Vagina (tissue), 2 donors: ENCODE measurements at places on chromosomes 7 and 10. TPM values are rescaled to one million over a fixed set of nuclear protein-coding genes. Genes with fewer than 3 reads are reported as not detected.

Gene ZNF853
- 14.0 TPM for total RNA-seq

GRCh38 chr10:108957681-108958080 is 965.6 kb downstream of the XPNPEP1 start:
- H3K36me3 ChIP-seq, result no peaks in the 10 kb centered on the region
- no peak overlapping the region for H3K4me3 ChIP-seq
- H3K27ac ChIP-seq, result no peak overlapping the region

Gene PPP1R17
- total RNA-seq, result not detected

DNA sequence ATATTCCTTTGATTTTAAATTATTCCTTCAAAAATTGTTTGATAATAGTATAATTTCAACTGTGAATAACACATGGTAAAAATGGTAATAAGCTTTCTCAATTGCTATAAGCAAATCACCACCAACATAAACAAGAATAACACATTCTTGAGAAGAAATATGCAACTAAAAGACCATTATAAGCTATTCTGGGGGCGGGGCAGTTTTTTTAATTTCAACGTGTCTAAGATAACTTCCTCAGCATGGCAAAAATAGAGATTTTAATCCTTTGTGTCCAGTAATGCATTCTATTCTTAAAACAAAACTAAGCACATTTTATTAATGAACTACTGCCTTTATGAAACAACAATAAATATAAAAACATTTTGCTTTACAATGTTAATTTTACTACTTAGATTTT is 1.5 kb downstream of the DNAJC12 start:
- no peak overlapping the region for H3K27ac ChIP-seq
- no peaks in the 10 kb centered on the region for H3K36me3 ChIP-seq
- no peaks in the 10 kb centered on the region for H3K27me3 ChIP-seq
- H3K4me3 ChIP-seq, result no peak overlapping the region

DNA sequence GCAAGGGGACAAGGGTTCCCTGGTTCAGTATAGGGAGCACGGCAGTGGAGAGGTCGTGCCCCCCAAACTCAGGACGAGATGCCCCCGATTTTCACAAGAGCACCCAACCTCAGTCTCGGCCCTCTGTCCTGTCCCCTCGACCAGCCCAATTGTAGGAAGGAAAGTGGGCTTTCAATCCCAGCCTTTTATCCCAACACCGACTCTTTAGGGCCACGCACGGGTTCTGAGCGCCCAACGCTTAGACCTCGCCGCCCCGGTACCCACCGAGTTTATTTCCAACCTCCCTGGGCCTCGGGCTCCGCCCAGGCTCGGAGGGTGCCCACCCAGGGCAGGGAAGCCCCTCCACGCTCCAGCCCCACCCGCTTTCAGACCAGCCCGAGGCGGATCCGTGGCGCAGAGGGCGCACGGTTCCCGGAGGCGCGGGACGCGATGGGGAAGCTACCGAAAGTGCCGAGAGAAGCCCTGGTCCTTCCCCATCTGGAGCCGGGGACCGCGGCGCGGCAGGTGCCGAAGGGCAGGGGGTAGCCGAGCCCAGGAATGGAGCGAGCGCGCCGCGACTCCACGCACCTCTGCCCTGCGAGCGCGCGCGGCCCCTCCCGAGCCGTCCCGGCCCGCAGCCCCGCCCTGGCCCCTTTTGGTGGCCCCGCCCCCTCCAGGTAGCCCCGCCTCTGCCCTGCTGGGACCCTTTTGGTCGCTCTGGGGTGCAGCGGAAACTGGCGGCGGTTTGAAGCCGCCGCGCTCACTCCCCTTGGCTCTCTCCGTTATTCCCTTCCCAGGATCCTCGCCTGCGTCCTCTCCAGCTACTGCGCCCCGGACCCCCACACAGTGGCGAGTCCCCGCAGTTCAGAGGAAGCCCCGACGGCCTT is 20.4 kb downstream of the GRID2IP start:
- peaks cover 14% of the 10 kb centered on the region for H3K27me3 ChIP-seq
- H3K27ac ChIP-seq, result no peak overlapping the region
- peaks cover 16% of the 10 kb centered on the region for H3K4me1 ChIP-seq
- H3K36me3 ChIP-seq, result no peaks in the 10 kb centered on the region

Gene HHEX
- 6.1 TPM for total RNA-seq

GRCh38 chr10:128040096-128040495 is 86.1 kb downstream of the MKI67 start:
- no peak for DNase-seq
- H3K27me3 ChIP-seq, result no peaks in the 10 kb centered on the region
- no peak overlapping the region for H3K27ac ChIP-seq
- H3K36me3 ChIP-seq, result no peaks in the 10 kb centered on the region

DNA sequence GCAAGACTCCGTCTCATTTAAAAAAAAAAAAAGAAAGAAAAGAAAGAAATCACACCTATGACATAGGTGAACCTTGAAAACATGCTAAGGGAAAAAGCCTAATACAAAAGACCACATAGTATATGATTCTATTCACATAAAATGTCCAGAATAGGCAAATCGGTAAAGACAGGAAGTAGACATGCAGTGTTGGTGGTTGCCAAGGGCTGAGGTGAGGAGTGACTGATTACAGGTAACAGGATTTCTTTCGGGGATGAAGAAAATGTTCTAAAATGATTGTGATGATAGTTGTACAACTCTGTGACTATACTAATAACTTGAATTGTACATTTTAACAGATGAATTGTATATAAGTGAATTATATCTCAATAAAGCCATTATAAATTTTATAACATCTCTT is 3.3 kb downstream of the XPNPEP1 start:
- H3K27me3 ChIP-seq, result no peaks in the 10 kb centered on the region
- H3K27ac ChIP-seq, result no peak overlapping the region
- no peak for DNase-seq
- H3K36me3 ChIP-seq, result no peaks in the 10 kb centered on the region
- peaks cover 34% of the 10 kb centered on the region for H3K4me1 ChIP-seq
- H3K4me3 ChIP-seq, result no peak overlapping the region

DNA sequence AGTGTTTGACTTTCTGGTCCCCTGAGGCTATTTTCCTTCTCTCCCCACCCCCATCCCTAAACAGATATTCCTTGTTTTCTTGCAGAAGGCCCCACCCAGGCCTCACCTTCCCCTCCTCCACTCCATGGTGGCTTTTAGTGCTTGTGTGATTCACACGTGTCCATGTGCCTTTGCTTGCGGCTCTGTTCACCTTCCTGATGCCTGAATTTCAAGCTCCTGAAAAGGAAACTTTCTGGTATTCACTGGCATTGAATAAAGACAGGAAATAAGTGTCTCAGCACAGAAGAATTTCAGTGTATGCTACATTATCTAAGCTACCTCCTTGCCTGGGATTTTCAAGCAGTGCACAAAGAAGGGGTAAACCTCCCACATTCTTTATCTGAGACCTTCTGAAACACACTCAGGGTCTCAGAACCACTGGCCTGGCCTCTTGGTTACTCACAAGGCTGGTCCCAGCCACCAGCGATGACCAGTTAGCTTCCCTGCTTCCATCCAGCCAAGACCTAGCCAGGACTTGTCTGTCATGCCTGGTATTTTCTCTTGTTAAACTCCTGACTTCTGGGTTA is 17.2 kb upstream of the UBE2H start:
- H3K4me3 ChIP-seq, result no peak overlapping the region
- no peak for DNase-seq
- H3K27ac ChIP-seq, result peak overlapping the region; percentile 58
- peaks cover 11% of the 10 kb centered on the region for H3K4me1 ChIP-seq
- no peaks in the 10 kb centered on the region for H3K27me3 ChIP-seq

Gene SSC4D
- not detected for total RNA-seq

- H3K4me3 ChIP-seq, result no peak overlapping the region
- DNase-seq, result no peak
- no peaks in the 10 kb centered on the region for H3K36me3 ChIP-seq
- H3K27ac ChIP-seq, result no peak overlapping the region
- peaks cover 21% of the 10 kb centered on the region for H3K4me1 ChIP-seq
These were observed 90.2 kb downstream of the SH3PXD2A start for GRCh38 chr10:103765168-103765567.

Gene CALHM1
- not detected for total RNA-seq

Gene C10orf143
- 0.74 TPM for total RNA-seq

DNA sequence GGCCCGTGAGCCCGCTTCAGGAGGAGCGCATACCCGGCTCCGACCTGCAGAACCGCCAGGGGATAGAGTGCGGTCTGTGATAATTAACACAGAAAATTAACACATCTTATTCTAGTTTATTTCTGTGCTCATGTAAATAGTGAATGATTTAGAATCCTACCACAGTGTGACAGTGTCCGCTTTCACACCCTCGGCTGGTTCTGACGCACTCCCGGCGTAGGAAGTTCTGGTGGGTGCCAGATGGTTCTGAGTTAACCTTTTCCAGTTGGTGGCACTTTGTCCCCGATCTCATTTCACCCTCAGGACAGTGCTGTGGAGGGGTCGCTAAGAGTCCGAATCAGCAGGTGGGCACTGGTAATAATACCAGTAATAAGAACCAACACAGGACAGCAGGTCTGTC is 28.3 kb upstream of the FXYD4 start:
- no peak overlapping the region for H3K27ac ChIP-seq
- no peak overlapping the region for H3K4me3 ChIP-seq
- no peaks in the 10 kb centered on the region for H3K36me3 ChIP-seq
- no peaks in the 10 kb centered on the region for H3K27me3 ChIP-seq
